ENCODE measurements at places on chromosomes 3 and 15.

DNA sequence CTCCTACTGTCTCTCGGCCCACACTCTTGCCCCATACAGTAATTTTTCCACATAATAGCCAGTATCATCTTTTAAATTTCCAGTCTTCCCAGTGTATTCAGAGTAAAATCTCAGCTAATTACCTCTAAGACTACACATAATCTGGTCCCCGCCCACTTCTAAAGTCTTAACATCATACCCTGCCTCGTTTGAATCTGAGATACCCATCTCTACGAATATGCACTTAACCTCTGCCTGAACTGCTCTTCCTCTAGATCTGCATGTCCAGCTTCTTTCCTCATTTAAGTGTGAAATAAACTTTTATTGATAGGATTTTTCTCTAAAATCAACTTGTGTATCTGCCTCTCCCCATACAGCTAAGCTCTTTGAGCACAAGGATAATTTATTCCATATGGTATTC lies 34.6 kb downstream of the COPS2 start:
- no peak overlapping the region for H3K4me3 ChIP-seq
- no peak for DNase-seq
- no peaks in the 10 kb centered on the region for H3K27me3 ChIP-seq
- H3K27ac ChIP-seq: no peak overlapping the region

DNA sequence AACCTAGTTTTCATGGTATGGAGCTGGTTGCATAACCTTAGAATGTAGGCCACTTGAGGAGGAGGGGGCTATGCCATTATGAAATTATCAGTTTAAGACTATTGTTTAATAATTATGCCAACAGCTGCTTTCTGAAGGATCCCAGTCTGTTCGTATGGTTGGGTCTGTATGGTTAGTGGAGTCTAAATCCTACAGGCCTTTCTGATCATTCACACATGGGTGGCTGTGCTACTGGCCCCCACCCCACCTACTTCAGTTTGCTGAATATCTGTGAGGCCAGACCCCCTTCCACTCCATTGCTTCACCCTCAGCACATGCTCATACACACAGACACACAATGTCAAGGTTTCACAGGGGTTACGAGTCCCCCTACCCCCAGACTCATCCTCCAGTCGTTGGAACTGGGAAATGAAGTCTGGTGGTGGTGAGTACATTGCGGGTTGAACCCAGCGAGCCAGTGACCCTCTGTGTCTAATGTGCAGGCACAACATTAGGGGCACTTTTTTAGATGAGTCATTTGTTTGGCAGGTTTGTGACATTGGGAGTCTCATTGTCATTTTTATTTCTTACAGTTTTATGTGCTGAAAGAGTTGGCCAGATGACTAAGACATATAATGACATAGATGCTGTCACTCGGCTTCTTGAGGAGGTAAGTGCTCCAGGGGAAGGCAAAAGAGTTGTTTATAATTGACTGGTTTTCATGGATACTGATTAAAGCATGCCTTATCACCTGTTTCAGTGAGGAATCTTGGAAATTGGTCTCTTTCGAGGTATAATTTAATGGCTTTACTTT lies 85.3 kb downstream of the TRAK1 start:
- H3K27me3 ChIP-seq: no peaks in the 10 kb centered on the region
- H3K4me3 ChIP-seq: no peak overlapping the region
- 0 out of 2 replicates have a peak, but pooled peaks cover 6% of the 10 kb centered on the region for H3K36me3 ChIP-seq
- DNase-seq: no peak

- no peaks in the 10 kb centered on the region for H3K36me3 ChIP-seq
- no peak overlapping the region for H3K27ac ChIP-seq
- no peaks in the 10 kb centered on the region for H3K4me1 ChIP-seq
- DNase-seq: no peak
- H3K27me3 ChIP-seq: peaks cover 18% of the 10 kb centered on the region
- no peak overlapping the region for H3K4me3 ChIP-seq
Observed at GRCh38 chr3:120369037-120369467, 19.9 kb upstream of the LRRC58 start.

- no peak overlapping the region for H3K4me3 ChIP-seq
- H3K27me3 ChIP-seq: no peaks in the 10 kb centered on the region
- no peak overlapping the region for H3K27ac ChIP-seq
Observed at GRCh38 chr15:27412415-27412814, 441.4 kb downstream of the GABRG3 start.

DNA sequence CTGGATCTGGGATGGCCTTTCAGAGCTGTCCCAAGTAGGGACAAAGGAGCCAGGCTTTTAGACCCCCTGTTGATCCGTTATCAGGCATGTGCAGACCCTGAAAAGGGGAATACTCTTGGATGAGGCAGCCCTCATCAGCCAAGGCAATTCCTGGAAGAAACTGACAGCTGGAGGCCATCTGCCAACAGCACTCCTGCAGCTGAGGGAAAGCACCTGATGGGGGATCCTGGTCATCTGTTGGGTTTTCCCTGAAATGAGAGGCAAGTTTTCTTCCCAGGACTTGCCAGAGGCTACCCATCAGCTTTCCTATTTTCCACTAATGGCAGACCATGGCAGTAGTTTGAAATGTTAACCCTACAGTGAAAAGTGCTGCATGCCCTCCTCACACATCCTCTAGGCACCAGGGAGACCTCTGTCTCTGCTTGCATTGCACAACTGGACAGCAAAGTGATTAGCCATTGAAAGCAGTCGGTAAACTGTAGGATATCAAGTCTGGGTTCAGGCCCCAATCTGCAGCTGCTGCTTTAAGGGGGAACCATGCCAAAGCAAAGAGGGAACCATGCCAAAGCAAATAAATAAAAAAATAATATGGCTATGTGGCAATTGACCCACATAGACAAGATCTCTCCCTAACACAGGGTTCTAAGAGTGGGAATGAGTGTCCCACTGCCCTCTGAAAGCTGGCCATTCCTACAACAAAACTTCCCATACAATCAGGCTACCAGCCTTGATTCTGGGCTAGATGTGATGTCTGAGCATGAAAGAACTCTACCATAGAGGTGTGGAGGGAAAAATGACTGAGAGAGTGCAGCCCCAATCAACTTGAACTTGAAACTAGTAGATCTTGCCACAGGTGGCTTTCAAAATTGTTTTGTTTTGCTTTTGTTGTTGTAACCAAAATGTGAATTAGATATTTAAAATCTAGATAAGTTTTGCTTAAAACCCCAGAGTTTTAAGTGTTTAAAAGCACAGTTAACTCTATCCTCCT lies 232.0 kb upstream of the STT3B start:
- no peaks in the 10 kb centered on the region for H3K4me1 ChIP-seq
- no peaks in the 10 kb centered on the region for H3K36me3 ChIP-seq
- H3K27ac ChIP-seq: no peak overlapping the region
- DNase-seq: no peak
- H3K27me3 ChIP-seq: no peaks in the 10 kb centered on the region

DNA sequence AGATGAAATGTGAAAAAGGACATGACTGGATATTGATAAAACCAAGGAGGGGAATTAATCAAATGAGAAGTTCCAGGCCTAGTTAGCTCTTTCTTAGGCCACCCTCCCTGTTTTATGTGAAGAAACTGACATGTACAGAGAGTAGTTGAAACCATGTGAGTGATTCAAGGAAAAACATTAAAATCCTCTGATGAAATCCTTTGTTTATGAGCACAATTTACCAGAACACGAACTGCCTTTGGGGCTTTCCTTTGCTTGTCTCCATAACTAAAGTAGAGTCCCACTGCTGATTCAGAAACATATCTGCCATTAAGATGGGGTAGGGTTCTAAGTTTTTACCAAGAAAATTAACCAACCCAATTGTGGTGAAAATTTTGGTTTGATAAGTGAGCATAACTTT lies 558.3 kb downstream of the NR2F2 start:
- no peaks in the 10 kb centered on the region for H3K36me3 ChIP-seq
- peaks cover 7% of the 10 kb centered on the region for H3K4me1 ChIP-seq
- no peak overlapping the region for H3K27ac ChIP-seq
- no peak overlapping the region for H3K4me3 ChIP-seq
- H3K27me3 ChIP-seq: no peaks in the 10 kb centered on the region
